ENCODE measurements at places on chromosomes 16 and 17. TPM values are rescaled to one million over a fixed set of nuclear protein-coding genes. Genes with fewer than 3 reads are reported as not detected.

GRCh38 chr16:51834794-51835193 lies 683.7 kb upstream of the SALL1 start:
- H3K36me3 ChIP-seq, result no peaks in the 10 kb centered on the region
- no peaks in the 10 kb centered on the region for H3K27me3 ChIP-seq
- no peaks in the 10 kb centered on the region for H3K4me1 ChIP-seq
- no peak overlapping the region for H3K4me3 ChIP-seq
- H3K27ac ChIP-seq, result no peak overlapping the region
- DNase-seq, result no peak

DNA sequence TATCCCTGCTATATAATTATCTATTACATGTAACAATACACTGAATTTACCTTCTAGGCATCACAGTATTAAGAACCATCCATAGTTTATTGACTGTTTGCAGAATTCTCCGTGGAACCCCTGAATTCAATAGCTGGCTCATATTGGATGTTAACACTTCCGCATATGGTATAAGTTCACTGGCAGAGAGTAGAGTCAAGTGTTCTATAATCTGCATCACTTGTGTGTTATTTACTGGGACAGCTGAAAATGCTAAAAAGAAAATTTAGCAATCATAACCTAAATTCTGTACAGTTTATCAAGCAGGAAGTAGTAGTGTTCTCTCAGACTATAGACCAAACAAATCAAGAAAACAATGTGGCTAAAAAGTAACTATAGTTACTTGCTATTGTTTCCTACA lies 14.5 kb upstream of the BRIP1 start:
- peaks cover 14% of the 10 kb centered on the region for H3K36me3 ChIP-seq
- no peaks in the 10 kb centered on the region for H3K27me3 ChIP-seq
- H3K4me1 ChIP-seq, result no peaks in the 10 kb centered on the region
- no peak overlapping the region for H3K4me3 ChIP-seq
- no peak overlapping the region for H3K27ac ChIP-seq

DNA sequence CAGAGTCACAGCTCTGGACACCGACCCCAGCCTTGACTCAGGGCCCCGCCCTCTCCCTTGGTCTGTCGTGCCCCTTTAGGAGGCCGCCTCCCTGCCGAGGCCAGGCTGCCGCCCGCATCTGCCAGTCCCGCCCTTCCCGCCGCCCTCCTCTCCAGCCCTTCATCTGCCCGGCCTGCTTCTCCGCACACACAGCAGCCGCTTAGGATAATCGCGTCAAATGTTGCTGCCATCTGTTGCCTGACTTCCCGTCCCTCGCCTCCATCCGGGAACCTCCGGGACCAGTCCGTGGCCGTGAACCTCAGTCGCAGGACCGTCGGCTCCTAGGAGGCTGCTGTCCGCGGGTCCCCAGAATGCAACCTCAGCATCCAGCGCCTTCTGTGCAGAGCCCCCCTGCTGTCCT lies 11.9 kb downstream of the GSE1 start:
- peaks cover 12% of the 10 kb centered on the region for H3K36me3 ChIP-seq
- no peaks in the 10 kb centered on the region for H3K27me3 ChIP-seq
- no peak overlapping the region for H3K4me3 ChIP-seq

DNA sequence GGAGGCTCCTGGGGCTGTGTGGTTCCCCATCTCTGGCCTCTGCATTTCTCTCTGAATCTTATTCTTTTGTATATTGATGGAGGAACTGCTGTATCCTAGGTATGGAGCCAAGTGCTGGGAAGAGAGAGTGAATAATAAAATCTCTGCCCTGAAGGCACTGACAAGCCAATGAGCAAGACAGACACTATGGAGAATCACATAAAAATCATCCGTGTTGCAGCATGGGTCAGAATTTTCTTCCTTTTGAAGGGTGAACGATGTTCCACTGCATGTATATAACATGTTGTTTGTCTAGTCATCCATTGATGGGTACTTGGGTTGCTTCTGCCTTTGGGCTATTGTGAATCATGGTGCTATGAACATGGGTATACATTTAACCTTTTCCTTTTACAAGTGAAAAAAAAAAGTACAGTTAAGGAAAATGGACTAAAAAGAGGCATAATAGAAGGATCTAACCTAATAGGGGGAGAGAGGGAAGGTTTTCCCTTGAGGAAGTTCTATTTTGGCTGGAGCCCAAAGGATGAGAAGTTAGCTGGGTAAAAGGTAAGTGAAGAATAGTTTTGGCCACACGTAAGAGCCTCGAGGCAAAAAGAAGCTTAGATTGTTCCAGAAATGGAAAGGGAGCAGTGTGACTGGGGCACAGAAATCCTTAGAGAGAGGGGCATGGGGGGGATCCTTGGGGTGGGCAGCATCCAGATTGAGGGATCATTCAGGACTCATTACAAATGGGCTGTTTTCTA lies 32.3 kb upstream of the GNA13 start:
- no peaks in the 10 kb centered on the region for H3K36me3 ChIP-seq
- H3K27me3 ChIP-seq, result peaks cover 18% of the 10 kb centered on the region
- H3K27ac ChIP-seq, result no peak overlapping the region
- no peak for DNase-seq

- H3K27ac ChIP-seq, result peak overlapping the region; percentile 81
- peaks cover 44% of the 10 kb centered on the region for H3K4me1 ChIP-seq
- no peaks in the 10 kb centered on the region for H3K27me3 ChIP-seq
Measured at GRCh38 chr17:80694085-80694991, 149.7 kb downstream of the RPTOR start.

DNA sequence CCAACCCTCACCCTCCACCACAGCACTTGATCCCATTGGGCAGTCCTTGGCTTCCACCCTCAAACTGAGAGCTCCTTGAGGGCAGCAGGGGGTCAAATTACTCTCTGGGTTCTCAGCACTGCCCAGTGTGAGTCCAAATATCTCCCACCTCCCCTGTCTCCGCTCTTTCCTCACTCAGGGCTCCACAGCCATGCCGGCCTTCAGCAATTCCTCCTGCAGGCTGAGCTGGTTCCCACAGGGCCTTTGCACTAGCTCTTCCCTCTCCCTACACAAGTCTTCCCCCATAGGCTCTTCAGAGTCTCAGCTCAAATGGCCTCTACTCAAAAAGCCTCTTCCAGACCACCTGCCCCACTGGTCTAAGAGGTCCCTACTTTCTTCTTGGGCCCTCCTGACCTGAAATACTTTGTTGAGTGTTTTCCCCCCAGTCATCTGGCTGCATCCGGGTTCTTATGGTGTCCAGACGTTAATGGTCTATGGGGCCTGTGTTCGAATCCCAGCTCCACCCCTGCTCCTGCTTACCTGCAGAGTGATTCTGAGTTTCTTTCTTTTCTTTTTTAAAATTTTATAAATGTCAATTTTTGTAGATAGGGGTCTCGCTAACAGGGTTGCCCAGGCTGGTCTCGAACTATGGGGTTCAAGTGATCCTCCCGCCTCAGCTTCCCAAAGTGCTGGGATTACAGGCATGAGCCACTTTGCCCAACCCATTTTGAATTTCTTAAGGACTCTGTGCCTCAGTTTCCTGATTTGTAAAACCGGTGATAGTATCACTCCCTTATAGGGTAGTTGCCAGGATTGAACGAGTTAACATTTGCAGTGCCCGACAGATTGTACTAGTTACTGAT lies 973 bp upstream of the IL4R start:
- peaks cover 42% of the 10 kb centered on the region for H3K4me1 ChIP-seq
- no peak for DNase-seq
- H3K27ac ChIP-seq, result peak overlapping the region; percentile 94
- peaks cover 34% of the 10 kb centered on the region for H3K36me3 ChIP-seq
- peak overlapping the region; percentile 100 for H3K4me3 ChIP-seq

DNA sequence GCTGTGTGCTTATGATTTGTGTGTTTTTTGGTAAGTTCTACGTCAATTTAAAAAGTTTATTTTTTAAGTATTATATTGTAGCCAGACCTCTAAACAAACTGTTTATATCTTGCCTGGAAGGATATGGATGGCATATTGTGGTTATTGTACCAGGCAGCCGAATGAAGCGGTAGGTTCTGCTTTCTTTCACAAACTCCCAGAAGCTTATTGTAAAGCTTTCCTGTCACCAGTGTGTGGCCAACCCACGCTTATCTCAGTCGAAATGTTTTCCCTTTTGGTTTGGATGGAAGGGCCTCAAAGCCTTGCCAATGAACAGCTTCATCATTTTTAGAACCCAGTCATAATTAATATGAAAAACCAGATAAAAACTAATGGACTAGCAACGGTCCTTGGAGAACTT lies 53.1 kb downstream of the CYB5B start:
- H3K4me1 ChIP-seq, result peaks cover 6% of the 10 kb centered on the region
- H3K27me3 ChIP-seq, result no peaks in the 10 kb centered on the region
- no peak for DNase-seq
- no peak overlapping the region for H3K27ac ChIP-seq
- H3K36me3 ChIP-seq, result peaks cover 2% of the 10 kb centered on the region

DNA sequence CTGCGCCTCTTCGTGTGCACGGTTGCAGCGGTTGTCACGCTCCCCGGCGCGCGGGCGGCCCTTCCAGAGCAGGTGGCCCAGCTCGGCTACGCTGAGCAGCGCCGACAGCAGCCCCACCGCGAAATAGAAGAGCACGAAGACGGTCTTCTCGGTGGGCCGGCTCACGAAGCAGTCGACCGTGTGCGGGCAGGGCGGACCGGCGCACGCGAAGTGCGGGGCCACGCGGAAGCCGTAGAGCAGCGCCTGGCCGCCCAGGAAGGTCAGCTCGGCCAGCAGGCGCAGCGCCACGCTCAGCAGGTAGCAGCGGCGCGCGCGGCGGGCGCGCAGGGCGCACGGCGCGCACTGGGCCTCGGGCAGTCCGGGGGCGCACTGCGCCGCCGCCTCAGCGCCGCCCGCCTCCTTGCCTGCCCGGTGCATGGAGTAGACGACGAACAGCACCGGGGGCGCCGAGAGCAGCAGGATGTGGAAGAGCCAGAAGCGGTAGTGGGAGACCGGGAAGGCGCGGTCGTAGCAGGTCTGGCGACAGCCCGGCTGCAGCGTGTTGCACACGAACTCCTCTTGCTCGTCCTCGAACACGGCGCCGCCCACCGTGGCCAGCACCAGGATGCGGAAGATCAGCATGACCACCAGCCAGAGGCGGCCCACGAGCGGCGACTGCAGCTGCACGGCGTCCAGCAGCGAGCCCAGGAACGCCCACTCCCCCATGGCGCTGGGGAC lies 1.3 kb downstream of the GJD3 start:
- H3K4me3 ChIP-seq, result peak overlapping the region; percentile 83
- no peaks in the 10 kb centered on the region for H3K27me3 ChIP-seq
- peaks cover 18% of the 10 kb centered on the region for H3K4me1 ChIP-seq
- peak overlapping the region; percentile 67 for H3K27ac ChIP-seq
- DNase-seq, result peak; percentile 81

DNA sequence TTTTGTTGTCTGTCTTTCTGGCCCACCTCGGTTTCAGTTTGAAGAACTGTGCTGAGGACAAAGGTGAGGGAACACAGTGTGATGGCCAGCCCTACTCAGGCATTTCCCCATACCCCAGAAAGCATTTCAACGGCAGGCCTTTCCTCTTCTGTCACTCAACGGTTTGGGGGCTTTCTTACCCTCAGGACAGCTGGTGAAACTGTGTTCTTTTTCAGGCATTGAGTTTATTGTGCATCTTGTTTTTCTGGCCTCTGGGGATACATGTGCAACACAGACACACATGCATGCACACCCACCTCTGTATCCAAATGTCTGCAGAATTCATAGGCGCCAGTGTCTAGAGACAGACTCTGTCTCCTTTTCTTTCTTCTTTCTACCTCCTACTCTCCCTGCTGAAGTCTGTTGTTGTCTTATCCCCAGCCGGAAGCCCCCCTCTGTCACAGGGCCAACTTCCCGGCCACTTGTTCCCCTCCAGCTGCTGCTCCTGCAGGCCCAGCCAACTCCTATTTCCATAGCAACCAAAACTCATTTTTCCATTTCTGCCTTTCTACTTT lies 17.0 kb downstream of the CHD9 start:
- H3K36me3 ChIP-seq, result peaks cover 12% of the 10 kb centered on the region
- no peaks in the 10 kb centered on the region for H3K27me3 ChIP-seq
- no peak overlapping the region for H3K27ac ChIP-seq
- H3K4me1 ChIP-seq, result peaks cover 17% of the 10 kb centered on the region
- DNase-seq, result no peak
- H3K4me3 ChIP-seq, result no peak overlapping the region

DNA sequence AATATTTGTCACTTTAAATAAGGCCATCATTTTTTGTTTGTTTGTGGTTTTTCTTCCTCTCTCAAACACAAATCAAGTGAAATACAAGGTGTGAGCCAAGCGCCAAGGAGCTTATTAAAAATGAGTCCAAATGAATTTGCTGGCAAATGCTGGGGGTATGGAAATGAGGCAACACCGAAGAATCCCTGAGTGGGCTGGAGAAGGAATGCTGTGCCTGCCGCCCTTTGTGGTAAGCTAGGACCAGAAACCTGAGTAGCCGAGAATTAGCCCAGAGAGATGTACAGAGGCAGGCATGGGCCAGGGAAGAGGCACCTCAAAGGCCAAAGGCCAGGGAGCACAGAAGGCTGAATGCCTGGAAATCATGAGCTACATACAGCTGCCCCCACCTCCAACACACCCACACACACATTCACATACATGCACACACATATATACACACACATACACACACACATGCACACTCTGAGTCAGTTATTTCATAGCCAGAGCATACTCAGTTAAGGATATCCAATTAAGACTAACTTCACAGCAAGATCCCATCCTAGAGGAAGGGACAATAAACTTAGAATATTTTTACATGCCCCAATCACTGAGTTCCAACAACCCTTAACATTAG lies 266.1 kb upstream of the DYNLRB2 start:
- no peak overlapping the region for H3K4me3 ChIP-seq
- H3K4me1 ChIP-seq, result no peaks in the 10 kb centered on the region
- H3K27me3 ChIP-seq, result no peaks in the 10 kb centered on the region
- no peaks in the 10 kb centered on the region for H3K36me3 ChIP-seq
- DNase-seq, result no peak
- no peak overlapping the region for H3K27ac ChIP-seq

GRCh38 chr17:14748036-14748710 lies 447.3 kb downstream of the HS3ST3B1 start:
- no peak overlapping the region for H3K27ac ChIP-seq
- peaks cover 2% of the 10 kb centered on the region for H3K4me1 ChIP-seq
- no peak for DNase-seq
- no peaks in the 10 kb centered on the region for H3K36me3 ChIP-seq
- H3K4me3 ChIP-seq, result no peak overlapping the region

GRCh38 chr17:17890773-17891759 lies 54.3 kb upstream of the SREBF1 start:
- peaks cover 6% of the 10 kb centered on the region for H3K36me3 ChIP-seq
- H3K4me3 ChIP-seq, result no peak overlapping the region
- peaks cover 4% of the 10 kb centered on the region for H3K4me1 ChIP-seq
- no peaks in the 10 kb centered on the region for H3K27me3 ChIP-seq
- peak; percentile 82 for DNase-seq

DNA sequence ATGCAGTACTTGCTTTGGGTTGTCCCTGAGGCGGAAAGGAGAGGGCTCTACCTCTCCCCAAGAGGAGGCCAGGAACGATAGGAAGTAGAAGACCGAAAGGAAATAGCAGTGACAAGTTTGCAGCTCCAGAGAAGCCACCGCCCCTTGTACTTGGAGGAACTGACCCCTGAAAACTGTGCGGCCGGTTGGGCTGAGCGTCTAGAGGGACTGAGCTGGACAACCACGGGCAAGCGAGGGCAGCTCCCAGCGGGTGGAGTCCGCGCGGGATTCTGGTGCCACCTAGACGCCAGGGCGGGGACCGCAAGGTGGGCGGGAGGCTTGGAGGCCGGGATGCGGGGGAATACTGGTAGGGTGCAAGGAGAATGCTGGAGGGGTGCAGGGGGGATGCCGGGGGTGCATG lies 1.3 kb upstream of the SLC6A4 start:
- H3K4me1 ChIP-seq, result peaks cover 20% of the 10 kb centered on the region
- H3K27ac ChIP-seq, result no peak overlapping the region
- peaks cover 2% of the 10 kb centered on the region for H3K36me3 ChIP-seq
- peak; percentile 65 for DNase-seq
- peak overlapping the region; percentile 59 for H3K4me3 ChIP-seq

Gene KCNAB3
- total RNA-seq, result 9.7 TPM

Gene IKZF3
- total RNA-seq, result 15.9 TPM

Gene SLC16A11
- total RNA-seq, result 0.40 TPM

Gene SMARCE1
- 125 TPM for total RNA-seq

Measured in activated CD4-positive, alpha-beta T cell treated with anti-CD3 and anti-CD28 coated beads, Interleukin-2, amount 10 ng/mL, durations not matched to agents 24 days and 14 days (primary cell).